A673 (cell line): ENCODE measurements at places on chromosomes 6 and 20. TPM values are rescaled to one million over a fixed set of nuclear protein-coding genes. Genes with fewer than 3 reads are reported as not detected.

- no peak overlapping the region for H3K4me3 ChIP-seq
- H3K27me3 ChIP-seq: no peaks in the 10 kb centered on the region
- no peaks in the 10 kb centered on the region for H3K36me3 ChIP-seq
- H3K4me1 ChIP-seq: peaks cover 14% of the 10 kb centered on the region
These were observed 5.2 kb downstream of the SYTL3 start for GRCh38 chr6:158654960-158655489.

DNA sequence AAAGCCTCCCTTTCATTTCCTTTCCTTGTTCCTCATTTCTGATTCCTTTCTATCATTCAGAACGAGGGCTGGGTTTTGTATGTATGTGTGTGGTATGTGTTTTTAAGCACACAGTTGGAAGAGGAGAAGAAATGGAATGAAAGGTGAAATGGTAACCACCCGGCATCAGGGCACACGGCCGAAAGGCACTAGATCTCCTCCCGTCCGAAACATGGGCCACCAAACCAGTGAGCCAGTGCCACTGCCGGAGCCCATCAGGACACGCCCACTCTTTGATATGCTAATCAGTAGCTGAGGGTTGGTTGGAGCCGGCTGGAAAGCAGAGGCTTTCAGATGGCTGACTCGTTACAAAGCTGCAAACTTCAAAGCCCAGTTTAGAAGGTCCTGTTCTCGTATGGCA lies 228.6 kb upstream of the JARID2 start:
- no peaks in the 10 kb centered on the region for H3K36me3 ChIP-seq
- no peaks in the 10 kb centered on the region for H3K27me3 ChIP-seq
- peaks cover 14% of the 10 kb centered on the region for H3K4me1 ChIP-seq
- DNase-seq: peak; percentile 48
- no peak overlapping the region for H3K4me3 ChIP-seq

GRCh38 chr20:11880680-11881079 lies 37.0 kb upstream of the BTBD3 start:
- no peak overlapping the region for H3K4me3 ChIP-seq
- no peak overlapping the region for H3K27ac ChIP-seq
- H3K27me3 ChIP-seq: peaks cover 5% of the 10 kb centered on the region
- H3K36me3 ChIP-seq: no peaks in the 10 kb centered on the region

The VSX1 gene
- not detected in 2 replicates for total RNA-seq

DNA sequence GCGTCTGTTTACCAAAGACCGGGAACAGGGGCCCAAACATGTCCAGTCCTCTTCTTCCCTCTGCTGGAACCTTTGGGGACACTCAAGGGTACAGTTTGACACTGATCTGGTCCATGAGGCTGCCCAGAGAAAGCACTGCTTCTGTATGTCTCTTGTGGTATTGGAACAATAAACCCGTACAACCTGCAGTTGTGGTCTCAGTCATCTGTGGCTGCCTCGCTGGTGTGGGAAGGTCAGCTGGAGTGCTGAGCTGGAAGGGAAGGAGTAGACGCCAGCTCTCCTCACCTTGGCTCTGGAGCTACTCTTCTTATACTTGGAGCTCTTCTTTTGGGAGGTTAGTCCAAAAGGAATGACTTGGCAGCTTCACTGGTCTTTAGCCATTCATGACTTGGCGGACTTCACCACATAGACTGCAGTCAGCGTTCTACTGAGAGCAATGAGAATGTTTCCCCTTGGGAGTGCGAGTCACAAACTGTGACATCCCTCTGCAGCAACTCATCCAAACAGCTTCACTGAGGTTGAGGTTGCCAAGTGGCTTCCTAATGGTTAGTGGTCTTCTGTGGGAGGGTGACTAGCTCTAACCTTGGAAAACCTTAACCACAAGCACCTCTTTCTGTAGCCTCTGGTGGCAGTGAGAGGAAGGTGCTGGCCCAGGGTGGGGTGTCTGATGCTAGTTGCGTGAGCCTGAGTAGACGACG lies 81.2 kb downstream of the ASXL1 start:
- no peaks in the 10 kb centered on the region for H3K27me3 ChIP-seq
- H3K4me1 ChIP-seq: no peaks in the 10 kb centered on the region
- H3K4me3 ChIP-seq: no peak overlapping the region
- peaks cover 53% of the 10 kb centered on the region for H3K36me3 ChIP-seq
- peak; percentile 30 for DNase-seq

DNA sequence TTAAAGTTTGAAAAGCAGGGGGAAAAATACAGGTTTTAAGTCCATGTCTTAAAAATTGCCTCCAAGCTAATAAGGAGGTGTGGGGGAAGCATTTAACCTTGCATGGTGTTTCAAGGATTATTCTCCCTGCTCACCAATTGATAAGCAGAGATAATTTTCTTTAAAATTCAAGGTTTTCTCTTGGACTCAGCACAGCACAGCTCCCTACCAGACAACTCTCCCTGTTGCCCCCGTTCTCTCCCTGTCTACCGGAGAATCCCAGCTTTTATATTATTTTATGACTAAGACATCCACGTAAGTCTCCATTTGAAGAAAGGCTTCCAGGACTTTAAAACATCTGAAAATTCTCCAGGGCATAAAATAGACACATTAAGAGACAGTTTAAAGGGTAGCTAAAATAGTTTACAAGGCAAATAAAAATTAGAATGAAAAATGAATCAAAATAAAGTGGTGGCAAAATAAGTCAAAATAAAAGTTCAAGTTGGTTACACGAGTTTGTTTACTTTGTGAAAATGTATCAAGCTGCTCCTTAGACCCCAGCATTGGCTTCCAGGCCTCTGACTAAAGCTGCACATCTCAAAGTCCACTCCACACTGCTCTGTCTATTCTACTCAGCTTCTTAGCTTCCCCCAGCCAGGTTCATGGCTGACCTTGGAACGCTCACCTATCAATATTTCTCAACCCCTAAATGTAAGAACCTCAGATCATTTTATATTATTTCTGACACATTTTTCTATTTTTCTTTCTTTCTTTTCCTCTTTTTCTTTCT lies 188.6 kb upstream of the PLCB4 start:
- H3K4me1 ChIP-seq: no peaks in the 10 kb centered on the region
- H3K27ac ChIP-seq: no peak overlapping the region
- H3K27me3 ChIP-seq: no peaks in the 10 kb centered on the region
- H3K4me3 ChIP-seq: no peak overlapping the region
- DNase-seq: no peak
- H3K36me3 ChIP-seq: no peaks in the 10 kb centered on the region

DNA sequence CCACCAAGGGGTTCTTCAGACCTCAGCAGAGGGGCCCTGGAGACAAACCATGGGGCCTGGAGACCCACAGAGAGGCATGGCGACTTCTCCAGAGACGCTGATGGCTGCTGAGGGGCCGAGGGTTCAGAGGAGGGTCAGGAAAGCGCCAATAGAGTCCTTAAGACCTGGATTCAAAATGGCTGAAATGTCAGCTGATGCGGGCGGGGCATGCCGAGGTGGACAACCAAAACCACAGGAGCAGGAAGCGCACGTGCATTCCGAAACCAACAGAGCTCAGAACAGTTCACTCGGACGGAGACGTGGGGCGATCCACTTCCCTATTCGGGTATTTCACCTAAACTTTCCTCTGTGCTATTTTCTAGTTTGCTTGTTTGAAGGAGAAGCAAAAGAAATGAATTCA lies 99.9 kb upstream of the RIN2 start:
- no peaks in the 10 kb centered on the region for H3K27me3 ChIP-seq
- H3K4me1 ChIP-seq: peaks cover 51% of the 10 kb centered on the region
- H3K4me3 ChIP-seq: no peak overlapping the region
- no peak for DNase-seq
- no peak overlapping the region for H3K27ac ChIP-seq
- H3K36me3 ChIP-seq: no peaks in the 10 kb centered on the region

DNA sequence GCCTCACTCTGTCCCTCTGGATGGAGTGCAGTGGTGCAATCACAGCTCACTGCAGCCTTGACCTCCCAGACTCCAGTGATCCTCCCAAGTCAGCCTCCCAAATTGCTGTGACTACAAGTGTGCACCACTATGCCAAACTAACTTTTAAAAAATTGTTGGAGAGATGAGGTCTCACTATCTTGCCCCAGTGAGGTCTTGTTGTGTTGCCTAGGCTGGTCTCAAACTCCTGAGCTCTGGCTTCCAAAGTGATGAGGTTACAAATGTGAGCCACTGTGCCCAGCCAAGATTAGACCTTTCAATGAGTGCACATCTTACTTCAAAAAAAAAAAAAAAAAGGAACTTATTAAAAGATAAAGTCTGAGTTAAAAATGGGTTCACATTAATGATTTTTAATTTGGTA lies 1838.1 kb upstream of the DEFB115 start:
- no peaks in the 10 kb centered on the region for H3K4me1 ChIP-seq
- no peak overlapping the region for H3K4me3 ChIP-seq
- H3K27me3 ChIP-seq: no peaks in the 10 kb centered on the region
- H3K36me3 ChIP-seq: no peaks in the 10 kb centered on the region

GRCh38 chr6:105644691-105645090 lies 241.8 kb upstream of the PREP start:
- H3K4me1 ChIP-seq: no peaks in the 10 kb centered on the region
- no peaks in the 10 kb centered on the region for H3K27me3 ChIP-seq
- H3K27ac ChIP-seq: no peak overlapping the region
- no peak overlapping the region for H3K4me3 ChIP-seq
- no peak for DNase-seq
- H3K36me3 ChIP-seq: no peaks in the 10 kb centered on the region

DNA sequence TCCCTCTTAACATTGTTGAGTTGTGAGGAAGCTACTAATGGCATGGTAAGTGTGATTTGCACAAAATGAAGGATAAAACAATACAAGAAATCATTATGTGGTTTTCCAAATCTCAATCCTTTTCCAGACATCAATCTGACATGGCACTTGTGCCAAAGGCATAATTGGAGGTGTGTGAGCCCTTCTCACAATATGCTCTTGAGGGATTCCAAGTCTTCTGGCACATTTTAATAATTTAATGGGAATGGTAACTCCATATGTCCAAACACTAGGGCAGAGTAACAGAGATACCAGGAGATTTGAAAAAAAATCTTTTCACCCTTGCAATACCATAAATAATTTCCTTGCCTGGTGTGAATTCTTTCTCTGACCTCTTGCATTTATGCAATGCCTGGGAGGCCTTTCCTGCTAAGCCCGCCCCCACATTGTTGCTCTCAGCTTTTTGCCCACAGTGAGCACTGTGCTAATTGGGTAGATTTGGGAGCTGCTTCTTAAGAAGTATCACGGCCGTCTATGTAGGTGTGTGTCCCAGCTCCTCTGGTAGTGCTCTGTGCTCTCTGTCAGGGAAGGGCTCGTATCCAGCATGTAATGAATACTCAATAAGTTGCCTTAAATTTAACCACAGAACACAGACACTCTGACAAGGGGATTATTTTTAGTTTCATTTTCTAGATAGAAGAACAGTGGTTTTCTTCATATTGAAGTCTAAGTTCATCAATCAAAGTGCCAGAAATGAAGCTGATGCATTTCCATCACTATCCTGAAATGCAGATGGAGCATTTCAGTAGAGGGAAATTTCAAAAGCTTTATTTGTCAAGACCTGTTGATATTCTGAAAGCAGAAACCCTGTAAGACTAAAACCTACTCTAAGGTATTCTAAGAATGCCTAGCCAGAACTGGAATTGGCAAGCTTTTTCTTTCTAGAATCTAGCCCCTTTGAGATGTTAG lies 54.4 kb upstream of the CEP85L start:
- H3K27me3 ChIP-seq: no peaks in the 10 kb centered on the region
- peak overlapping the region; percentile 29 for H3K4me3 ChIP-seq
- H3K36me3 ChIP-seq: no peaks in the 10 kb centered on the region
- H3K27ac ChIP-seq: no peak overlapping the region

DNA sequence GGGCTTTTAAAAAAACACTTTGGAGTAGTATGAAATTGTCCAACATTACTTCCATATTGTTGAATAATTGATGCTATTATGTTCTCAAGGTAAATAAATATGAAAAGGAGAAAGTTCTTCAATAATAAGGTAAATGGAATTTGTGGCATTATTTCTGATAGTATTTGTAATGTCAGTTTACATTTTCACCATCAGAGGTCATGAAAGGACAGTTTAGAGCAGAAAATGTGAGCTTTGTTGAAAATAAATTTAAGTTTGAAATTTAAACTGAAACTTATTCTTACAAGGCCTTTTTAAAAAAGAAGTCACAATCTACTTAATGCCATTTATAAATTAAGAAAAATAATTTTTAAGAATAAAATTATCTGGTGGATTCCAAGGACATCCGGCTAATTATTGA lies 15.8 kb upstream of the CEP162 start:
- no peak overlapping the region for H3K4me3 ChIP-seq
- no peaks in the 10 kb centered on the region for H3K27me3 ChIP-seq
- no peaks in the 10 kb centered on the region for H3K4me1 ChIP-seq
- H3K36me3 ChIP-seq: no peaks in the 10 kb centered on the region
- no peak for DNase-seq

DNA sequence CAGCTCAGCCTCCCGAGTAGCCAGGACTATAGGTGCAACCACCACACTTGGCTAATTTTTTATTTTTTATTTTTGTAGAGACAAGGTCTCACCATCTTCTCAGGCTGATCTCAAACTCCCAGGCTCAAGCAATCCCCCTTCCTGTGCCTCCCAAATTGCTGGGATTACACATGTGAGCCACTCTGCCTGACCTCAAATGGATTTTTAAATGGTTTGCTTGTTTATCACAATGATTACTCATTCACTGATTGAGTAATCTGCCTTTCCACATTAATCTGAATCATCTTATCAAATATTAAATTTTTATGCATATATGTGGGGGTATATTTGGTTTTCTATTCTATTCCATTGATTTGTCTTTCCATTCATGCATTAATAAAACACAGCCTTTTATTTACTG lies 9.4 kb upstream of the KHDC1L start:
- H3K27ac ChIP-seq: no peak overlapping the region
- H3K27me3 ChIP-seq: no peaks in the 10 kb centered on the region
- H3K4me3 ChIP-seq: no peak overlapping the region
- no peak for DNase-seq
- no peaks in the 10 kb centered on the region for H3K36me3 ChIP-seq

GRCh38 chr6:100626721-100627120 lies 162.0 kb upstream of the SIM1 start:
- no peak for DNase-seq
- no peaks in the 10 kb centered on the region for H3K4me1 ChIP-seq
- no peaks in the 10 kb centered on the region for H3K36me3 ChIP-seq

- H3K4me1 ChIP-seq: no peaks in the 10 kb centered on the region
- no peak overlapping the region for H3K27ac ChIP-seq
- DNase-seq: no peak
- H3K27me3 ChIP-seq: no peaks in the 10 kb centered on the region
- H3K36me3 ChIP-seq: no peaks in the 10 kb centered on the region
These were observed 51.1 kb downstream of the TCP11 start for GRCh38 chr6:35089935-35090505.
